ENCODE measurements at places on chromosomes 3 and 15. TPM values are rescaled to one million over a fixed set of nuclear protein-coding genes. Genes with fewer than 3 reads are reported as not detected.
A peak's percentile ranks its signal among the peaks of the same experiment; 100 is the strongest.

- no peak for DNase-seq
Measured at GRCh38 chr3:89184151-89184995, 77.0 kb downstream of the EPHA3 start.

GRCh38 chr3:31065765-31066164 is 171.3 kb upstream of the GADL1 start:
- no peak for DNase-seq

- no peak for DNase-seq
Measured at GRCh38 chr3:14128724-14129123, 3.9 kb downstream of the TMEM43 start.

- DNase-seq, result no peak
Measured at GRCh38 chr3:44892689-44893088, 18.3 kb downstream of the TGM4 start.

DNA sequence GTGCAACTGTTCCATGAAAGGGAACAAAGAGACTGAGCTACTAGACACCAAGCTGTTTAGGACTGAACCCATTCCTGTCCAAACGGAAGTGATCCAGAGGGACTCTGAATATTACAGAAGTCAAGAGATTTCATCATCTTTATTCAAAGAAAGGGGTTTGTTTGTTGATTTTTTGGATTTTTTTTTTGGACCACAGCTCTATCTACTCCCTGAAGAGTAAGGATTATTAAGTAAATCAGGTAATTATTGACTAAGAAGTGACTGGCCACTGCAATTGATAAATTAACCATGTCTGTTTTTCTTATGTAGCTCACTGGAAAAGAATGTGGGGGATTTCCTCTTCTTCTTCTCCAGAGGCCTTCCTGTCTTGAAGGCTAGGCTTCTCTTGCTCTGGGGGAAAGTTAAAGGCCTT is 146.6 kb upstream of the TPM1 start:
- no peak for DNase-seq

DNA sequence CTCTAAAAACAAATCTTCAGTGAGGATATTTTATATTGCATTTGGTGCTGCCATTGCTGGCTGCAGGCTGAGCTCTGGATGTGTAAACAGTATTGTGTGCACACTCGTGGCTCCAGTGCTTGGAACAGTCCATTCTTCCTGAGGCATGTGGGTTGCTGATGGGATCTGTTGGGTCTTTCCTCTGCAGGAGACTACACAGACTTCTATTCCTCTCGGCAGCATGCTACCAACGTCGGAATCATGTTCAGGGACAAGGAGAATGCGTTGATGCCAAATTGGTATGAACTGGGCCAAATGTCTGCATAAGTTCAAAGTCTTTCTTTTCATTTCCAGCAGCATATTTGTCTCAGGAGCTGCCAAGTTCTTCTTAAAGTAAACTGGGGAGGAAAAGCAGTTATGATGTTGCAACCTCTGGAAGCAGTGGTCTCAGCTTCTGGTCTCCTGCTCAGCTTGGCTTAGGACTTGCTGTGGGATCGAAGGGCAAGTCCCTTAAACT is 9.3 kb downstream of the FAH start:
- no peak for DNase-seq

SERINC4 gene
- not detected for total RNA-seq

- no peak for DNase-seq
Measured at GRCh38 chr15:40103864-40104271, 4.8 kb downstream of the BMF start.

DNA sequence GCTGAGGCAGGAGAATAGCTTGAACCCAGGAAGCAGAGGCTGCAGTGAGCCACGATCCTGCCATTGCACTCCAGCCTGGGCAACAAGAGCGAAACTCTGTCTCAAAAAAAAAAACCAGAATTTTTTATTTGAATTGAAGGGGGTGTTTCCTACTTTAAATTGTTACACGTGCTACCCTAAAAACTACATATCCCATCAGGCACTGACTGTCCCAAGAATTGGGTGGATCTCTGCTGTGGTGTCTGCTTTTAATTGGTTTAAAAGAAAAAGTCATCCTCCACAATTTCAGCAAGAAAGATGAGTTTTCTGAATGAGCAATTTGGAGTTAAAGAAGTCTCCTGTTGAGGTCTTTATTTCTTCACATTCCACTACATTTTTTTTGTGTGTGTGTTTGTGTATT is 2.1 kb downstream of the PDIA3 start:
- DNase-seq, result no peak

DNA sequence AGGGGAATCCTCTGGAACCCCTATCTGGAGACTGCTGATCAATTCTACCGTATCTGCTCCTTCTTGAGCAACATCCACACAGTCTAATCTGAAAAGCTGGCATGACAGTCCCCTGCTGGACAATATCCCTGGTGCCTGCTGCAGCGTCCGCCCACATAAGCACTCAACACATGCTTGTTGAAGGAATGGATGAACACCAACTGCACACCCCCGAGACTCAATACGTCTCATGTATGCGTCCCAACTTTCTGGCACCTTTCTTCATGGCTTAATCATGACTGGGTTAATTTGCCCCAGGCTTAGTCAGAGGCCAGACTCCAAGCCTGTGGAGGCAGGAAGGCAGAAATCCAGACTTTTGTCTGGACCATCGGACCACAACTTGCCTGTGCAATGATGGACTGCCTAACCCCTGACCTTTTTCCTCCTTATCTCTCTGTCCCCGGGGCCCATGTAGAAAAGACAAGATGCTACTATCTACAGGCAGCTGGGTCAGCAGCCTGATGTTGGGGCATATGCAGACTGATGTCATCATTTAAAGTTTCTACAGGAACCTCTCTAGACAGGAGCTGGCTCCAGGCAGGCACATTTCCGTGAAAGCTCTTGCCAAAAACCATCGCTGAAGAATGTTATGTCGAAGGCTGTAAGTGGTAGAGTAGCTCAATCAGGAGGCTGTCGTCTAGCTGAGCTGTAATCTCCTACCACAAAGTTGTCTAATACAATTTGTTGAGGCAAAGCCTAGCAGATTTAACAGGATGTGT is 114.1 kb upstream of the TPM1 start:
- peak; percentile 40 for DNase-seq

DNA sequence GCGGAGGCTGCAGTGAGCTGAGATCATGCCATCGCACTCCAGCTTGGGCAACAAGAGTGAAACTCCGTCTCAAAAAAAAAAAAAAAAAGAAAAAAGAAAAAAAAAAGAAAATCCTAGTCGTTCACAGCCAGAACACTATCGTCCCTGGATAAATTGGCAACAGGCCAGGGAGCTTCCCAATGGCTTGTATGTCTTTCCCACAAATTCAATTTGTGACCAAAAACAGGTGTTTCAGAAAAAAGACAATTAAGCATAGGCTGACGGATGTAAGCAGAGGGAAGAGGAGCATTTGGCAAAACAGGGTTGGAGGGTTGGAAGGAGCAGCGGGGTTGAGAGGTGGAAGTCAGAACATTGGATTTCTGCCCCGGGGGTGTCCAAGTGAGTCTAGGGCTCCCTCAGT is 8.5 kb downstream of the EPB42 start:
- DNase-seq, result no peak

GRCh38 chr3:134378818-134379217 is 4.6 kb upstream of the AMOTL2 start:
- DNase-seq, result no peak

ILDR1 gene
- not detected for total RNA-seq

TMEM212 gene
- not detected for total RNA-seq

DNA sequence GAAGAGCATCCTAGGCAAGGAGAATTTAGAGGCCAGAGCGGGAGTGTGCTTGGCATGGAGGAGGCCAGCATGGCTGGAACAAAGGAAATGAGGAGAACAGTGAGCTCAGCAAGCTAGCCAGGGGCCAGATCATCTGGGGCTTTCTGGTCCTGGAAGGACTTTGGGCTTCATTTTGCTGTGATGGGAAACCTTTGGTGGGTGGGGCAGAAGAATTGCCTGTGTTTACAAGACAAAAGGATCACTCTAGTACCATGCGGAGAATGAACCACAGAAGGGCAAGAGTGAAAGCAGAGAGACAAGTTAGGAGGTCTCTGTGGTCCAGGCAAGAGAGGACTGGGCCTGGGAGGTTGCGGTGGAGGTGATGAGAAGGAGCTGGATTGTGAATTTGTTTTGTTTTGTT is 61.6 kb upstream of the FOXP1 start:
- no peak for DNase-seq

PIERCE2 gene
- total RNA-seq, result 12.6 TPM

- no peak for DNase-seq
Measured at GRCh38 chr3:174533286-174533685, 325.8 kb upstream of the NAALADL2 start.

GOLGA6L9 gene
- total RNA-seq, result 3.2 TPM

DNA sequence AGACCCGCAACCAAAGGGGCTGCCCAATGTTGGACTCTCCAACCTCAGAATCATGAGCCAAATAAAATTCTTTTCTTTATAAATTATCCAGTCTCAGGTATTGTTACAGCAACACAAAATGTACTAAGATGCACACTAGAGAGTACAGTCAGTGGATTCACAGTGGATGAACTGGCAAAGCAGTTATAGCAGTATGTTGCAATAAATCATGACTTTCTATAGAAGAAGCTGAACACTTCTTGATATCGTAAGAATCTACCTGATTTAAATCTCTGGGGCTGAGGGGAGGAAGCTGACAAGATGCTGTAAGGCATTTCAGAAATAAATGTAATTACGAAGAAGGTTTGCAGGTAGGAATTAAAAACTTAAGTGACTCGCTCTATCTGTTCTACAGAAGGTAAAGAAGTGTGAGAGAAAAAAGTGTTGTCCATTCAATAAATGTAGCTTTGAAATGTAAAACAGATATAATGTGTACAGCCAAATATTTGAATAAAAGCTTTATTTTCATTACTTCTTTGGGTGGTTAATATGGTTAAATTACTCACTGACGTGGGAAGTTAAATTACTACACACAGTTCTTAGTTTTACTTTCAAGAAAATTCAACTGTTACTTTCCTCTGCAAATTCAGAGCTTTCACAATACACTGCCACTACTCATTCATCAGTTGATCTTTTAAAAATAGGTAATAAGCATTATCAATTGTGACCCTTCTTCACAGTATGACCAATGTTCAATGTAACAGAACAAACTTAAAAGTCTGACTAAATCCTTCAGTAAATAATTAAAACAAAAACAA is 439.1 kb downstream of the SHQ1 start:
- DNase-seq, result no peak

POLQ gene
- total RNA-seq, result 0.68 TPM

PLIN1 gene
- total RNA-seq, result 5.7 TPM

IQCF5 gene
- total RNA-seq, result not detected

- no peak for DNase-seq
Measured at GRCh38 chr3:59483191-59483590, 433.4 kb upstream of the CFAP20DC start.

- DNase-seq, result no peak
Measured at GRCh38 chr3:123755085-123755484, 129.0 kb downstream of the MYLK start.

DNA sequence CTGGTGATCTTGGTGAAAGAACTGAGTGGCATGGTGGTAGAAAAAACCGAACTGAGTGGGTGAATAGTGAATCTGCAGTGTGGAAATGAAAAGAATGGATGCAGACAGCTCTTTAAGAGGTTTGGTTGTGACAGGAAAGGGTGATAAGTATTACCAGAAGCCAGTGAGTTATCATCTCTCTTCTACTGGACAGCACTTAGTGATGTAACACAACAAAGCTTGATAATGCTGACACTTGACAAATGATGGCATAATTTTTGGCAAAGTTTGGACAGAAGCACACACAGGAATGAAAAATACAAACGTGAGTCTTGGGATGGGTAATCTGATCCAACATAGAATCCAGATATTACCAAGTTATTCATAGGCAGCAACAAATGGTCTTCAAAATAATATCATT is 112.2 kb downstream of the ISL2 start:
- no peak for DNase-seq

- no peak for DNase-seq
Measured at GRCh38 chr3:17505856-17506255, 236.6 kb downstream of the TBC1D5 start.

GRCh38 chr3:69119138-69119537 is 3.3 kb downstream of the LMOD3 start:
- no peak for DNase-seq

- DNase-seq, result no peak
Measured at GRCh38 chr3:168548719-168549118, 453.0 kb upstream of the GOLIM4 start.

DNA sequence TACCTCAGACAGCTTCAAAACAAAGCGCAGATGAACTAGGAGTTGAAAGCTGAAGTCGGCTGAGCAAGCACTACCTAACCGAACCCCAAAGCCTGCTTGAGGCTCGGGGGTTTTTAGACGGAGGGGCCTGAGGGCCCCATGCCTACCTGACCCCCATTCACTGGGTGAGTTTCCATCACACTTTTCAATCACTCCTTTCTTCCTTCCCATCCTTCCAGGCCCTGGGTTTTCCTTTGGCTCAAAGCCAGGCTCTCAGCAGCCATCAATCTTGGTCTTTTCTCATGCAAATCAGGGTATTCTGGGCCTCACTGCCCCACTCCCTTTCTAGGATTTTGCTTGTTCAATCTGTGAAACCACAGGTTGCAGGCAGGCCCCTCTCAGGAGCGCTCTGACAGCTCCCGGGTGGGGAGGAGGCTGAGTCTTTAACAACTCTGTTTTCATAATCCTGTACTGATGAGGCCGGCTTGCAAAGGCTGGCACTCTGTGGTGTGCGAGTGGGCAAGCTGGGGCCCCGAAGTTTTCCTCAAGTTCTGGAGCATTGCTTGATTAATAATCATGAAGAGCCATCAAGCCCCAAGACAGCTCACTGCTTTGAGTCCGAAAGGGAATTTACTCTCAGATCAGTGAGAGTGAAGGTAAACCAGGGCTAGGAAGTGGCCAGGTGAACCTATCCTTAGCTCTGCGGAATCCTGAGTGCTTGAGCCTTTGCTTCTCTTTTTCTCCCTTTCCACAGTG is 97.6 kb downstream of the FRMD4B start:
- no peak for DNase-seq

- DNase-seq, result no peak
Measured at GRCh38 chr15:70810916-70811578, 42.9 kb downstream of the LARP6 start.

DNA sequence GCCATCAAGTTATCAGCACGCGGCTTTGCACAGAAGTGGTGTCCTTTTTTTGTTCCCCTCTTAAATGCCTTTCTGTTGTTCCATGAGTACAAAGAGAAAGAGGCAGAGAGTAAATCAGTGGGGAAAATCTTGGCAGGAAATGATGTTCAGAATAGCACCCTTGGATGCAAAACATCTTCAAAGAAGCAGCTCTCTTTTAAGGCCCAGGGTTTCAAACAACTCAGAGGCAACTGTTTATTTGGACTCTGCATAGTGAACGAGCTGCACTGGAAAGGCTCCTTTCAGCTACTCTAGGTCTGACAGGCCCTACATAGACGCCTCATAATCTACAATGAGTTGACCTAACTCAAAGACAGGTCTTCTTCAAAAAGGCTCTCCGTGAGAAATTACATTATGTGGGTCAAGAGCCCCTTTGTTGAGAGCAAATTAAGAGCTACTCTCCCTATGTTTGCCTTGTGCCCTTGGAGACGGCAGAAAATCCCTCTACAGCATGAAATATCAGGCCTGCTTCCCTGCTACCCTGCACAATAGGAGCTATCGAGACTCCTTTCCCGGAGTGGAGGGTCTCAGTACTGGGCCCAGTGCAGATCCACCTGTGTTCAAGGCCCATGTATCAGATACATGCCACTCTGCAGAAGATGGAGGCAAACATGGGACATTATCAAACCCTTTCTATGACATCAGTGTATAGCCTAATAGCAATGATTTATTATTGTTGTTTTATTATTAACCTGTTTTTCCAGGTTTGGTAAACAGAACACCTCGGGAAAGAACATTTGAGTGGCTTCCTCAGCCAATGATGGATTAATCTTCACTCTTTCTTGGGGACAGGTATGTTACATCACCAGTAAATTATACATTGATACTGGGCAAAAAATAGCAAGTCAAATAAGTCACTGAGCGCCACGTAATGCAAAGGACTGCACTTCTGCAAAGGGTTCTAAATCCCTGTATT is 53.1 kb downstream of the HEG1 start:
- DNase-seq, result no peak

All from thoracic aorta (tissue), 2 donors.